Stimulated activated CD4-positive, alpha-beta T cell treated with anti-CD3 and anti-CD28 coated beads, Interleukin-15, amount 100 ng/mL, for 1 hour (primary cell): ENCODE measurements at places on chromosomes 6 and 20.

GRCh38 chr6:15410126-15410391, 164.2 kb downstream of the JARID2 start:
- DNase-seq = no peak

DNA sequence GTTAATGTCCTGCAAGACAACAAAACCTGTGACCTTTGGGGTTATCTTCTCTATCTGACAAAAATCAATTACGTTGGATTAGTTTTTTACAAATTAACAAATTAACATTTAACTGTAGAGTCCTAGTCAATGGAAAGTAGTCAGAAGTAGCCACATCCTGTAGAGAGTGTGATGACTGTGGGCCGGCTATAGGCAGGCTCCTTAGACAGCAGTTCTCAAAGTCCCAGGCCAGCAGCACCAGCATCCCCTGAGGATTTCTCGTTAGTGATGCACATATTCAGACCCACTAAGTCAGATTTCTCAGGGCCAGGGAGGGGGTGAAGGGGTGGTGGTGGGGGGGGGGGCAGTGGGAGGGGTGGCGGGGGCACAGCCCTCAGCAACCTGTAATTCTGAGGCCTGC, 37.2 kb downstream of the ZNF341 start:
- no peak for DNase-seq

GRCh38 chr6:82144852-82145340, 102.6 kb downstream of the IBTK start:
- no peak for DNase-seq

GRCh38 chr6:126625019-126625418, 285.1 kb downstream of the CENPW start:
- no peak for DNase-seq
